ENCODE measurements at places on chromosomes 6 and 20.

- peak; percentile 64 for DNase-seq
These were observed 4.8 kb downstream of the SLC32A1 start for GRCh38 chr20:38728911-38729642.

GRCh38 chr6:6712449-6713403, 124.2 kb downstream of the LY86 start:
- no peak for DNase-seq

DNA sequence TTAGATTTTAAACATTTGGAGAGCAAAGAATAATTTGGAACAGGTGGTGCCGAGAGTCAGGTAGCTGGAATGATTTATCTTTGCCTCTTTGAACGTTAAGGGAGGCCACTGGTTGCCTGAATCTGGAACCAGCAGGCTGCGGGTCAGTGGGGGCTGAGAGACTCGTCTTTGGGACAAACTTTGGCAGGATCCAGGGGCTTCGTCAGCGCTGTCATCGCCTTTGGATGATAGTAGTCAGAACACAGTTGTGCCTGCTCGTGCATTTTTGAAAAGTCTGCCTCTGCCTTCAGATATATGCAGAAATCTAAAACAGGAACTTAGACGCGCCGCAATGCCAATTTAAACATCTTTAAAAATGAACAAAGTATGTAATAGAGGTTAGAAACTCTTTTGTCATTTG, 5.0 kb downstream of the EYA2 start:
- DNase-seq = no peak

GRCh38 chr20:62493253-62493885, 17.6 kb upstream of the GATA5 start:
- no peak for DNase-seq

DNA sequence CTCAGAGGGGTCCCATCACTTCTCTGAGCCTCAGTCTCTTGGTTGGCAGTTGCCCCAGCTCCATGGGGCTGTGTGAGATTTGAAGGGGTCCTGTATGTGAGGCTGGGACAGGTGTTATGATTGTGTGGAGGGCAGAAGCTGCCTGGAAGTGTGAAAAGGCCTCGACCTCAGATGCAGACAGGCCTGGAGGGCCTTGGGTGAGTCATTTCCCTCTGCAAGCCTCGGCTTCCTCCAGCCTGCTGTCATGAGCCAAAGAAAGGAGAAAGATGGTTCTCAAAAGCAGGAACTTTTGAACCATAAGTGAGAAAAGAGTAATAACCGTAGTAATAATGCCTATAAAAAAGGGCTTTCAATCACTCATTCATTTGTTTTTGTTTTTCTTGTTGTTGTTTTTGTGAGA, 37.5 kb downstream of the SNAI1 start:
- no peak for DNase-seq

DNA sequence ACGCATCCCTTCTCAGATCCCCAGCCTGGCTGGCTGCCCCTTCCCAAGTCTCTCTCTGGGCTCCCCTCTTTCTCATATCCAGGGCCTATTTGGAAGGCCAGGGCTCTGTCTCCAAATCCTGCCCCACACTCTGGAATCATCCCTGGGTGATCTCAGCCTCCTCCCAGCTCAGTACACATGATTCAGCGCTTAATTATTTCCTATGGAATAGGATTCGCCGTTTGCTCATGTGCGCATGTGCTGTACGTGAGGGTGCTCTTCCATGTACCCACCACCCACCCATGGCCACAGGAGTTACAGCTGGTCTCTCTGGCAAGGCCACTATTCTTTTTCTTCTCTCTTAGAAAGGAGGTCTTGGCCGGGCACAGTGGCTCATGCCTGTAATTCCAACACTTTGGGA, 81.7 kb upstream of the FOXP4 start:
- DNase-seq = no peak

- DNase-seq = no peak
These were observed 31.6 kb upstream of the CCN2 start for GRCh38 chr6:131982740-131983259.

DNA sequence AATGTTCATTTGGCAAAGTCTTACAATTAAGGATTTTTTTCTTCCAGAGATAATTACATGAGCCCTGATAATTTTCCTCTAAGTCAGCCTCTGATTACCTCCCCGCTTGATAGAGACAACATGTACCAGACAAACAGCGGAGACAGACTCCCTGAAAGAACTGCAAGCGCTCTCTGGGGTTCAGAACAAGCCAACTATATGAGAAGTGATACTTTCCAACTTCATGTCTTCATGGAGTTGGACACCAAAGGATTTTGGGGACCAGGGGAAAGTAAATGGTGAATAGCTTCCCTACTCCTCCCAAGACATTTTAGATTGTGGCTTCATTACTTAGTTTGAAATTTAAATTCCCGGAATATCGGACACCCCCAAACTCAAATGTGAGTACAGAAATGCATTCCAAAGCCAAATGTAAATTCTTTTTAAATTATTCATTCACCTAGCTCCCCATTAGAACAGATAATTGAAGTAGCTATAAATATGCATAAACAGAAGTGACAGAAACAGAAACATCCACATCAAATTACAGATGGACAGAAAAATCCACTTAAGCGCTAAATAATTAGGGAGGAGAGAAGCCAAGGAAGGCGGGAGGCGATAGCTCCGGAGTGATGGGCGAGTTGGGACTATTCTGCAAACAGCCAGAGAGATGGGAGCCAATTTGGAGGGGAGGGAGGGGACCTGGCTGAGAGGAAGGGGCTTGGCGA, 129.7 kb upstream of the AKAP12 start:
- DNase-seq = no peak

DNA sequence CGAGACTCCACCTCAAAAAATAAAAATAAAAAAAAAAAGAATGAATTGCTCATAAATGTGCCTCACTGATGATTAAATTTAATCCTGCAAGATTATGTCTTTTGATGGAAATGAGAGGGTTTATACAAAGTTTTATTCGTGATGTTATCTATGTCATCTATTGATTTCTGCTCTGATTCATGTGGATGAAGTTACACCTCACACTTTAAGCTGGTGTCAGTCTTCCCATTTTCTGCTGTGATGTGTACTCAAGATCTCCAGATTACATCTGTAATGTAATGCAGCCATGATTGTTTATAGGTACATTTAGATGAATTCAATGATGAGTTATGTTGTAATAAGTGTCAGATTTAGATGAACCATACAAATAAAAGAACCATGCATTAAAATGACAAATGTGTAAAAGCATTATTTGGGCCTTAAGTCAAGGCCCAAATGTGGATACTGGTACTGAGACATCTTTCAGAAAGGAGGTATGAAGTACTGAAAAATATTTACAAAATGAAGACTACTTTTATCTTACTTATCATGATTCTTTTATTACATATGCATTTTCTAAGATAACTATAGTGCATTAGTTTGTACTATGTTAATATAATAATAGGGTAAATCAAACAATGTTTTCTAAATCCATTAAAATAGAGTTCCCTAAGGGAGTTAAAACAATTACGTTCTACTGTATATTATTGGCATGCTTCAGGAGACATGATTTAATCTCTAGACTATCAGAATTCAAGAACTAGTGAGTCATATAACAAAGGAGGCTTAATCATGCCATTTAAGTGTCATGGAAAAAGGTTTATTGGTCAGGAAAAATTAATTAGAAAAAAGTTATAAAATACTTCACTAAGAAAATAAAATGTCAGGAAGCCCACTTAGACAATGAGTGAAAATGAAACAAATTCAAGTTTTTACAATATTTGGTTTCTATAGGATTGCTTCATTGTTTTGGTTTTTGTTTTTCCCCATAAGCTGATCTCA, 34.5 kb downstream of the HCRTR2 start:
- no peak for DNase-seq

DNA sequence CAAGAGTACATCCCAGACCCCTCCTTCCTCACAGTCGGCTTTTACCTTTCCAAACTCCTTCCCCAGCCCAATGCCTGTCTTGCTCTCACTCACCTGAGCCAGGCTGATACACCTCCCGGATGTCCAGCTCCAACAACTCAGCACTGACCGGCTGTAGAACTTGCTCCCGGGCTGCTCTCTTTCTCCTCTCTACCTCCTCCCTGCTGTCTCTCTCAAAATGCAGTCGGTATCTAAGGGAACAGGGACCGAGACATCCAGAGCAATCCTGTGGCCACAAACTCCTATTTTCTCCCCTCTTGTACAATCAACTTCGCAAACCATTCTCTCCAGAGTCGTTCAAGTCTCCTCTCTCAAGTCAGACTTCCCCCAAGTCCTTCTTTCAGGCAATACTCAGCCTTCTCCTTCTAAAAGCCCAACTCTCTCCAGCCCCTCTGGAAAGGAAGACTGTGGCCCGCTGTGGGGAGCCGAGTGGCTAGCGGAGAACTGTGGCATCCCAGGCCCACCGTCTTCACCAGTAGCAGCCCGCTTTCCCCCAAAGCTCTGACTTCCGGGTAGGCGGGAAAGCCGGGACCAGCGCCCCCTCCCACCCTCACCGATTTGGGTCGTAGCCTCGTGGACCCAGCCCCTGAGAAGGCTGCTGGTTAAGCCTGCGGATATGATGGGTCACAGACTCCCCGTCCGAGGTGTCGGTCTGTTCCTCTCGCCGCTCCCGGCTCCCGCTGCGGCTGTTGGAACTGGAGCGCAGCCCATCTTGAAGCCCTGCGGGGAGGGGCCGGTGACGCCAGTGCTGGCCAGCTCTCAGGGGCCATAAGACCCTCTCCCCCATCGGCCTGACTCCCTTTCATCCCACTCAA, 1.1 kb downstream of the GNL1 start:
- DNase-seq = peak; percentile 63

GRCh38 chr6:111862314-111862713, 10.9 kb downstream of the FYN start:
- DNase-seq = no peak

- DNase-seq = no peak
These were observed 390.2 kb downstream of the HDGFL1 start for GRCh38 chr6:22959571-22959970.

GRCh38 chr20:16528078-16528477, 45.2 kb downstream of the KIF16B start:
- DNase-seq = peak; percentile 57

- no peak for DNase-seq
These were observed 59.4 kb upstream of the TMEM200A start for GRCh38 chr6:130306377-130306776.

GRCh38 chr6:95142661-95143335, 434.5 kb upstream of the MANEA start:
- DNase-seq = no peak

- DNase-seq = no peak
These were observed 187.4 kb downstream of the TENT5A start for GRCh38 chr6:81565071-81565470.

- DNase-seq = no peak
These were observed 133.2 kb upstream of the JAG1 start for GRCh38 chr20:10807013-10807412.

GRCh38 chr6:43940071-43940392, 170.0 kb downstream of the VEGFA start:
- no peak for DNase-seq

DNA sequence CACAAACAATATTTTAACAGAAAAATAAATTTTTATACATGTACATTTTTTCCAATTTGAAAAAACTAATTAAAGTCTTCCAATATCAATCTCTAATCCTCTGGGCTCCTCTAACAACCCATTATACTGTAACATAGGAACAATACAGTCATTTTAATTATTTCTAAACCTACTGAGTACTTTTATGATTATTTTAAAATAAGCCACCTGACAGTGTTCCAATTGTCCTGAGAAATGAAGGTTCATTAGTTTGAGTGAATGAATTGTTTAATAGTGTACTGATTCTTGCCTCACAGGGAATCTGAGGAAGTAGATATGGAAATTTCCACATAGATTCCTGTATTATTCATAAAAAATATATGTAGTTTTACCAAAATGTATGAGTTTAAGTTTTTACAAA, 123.1 kb upstream of the EYS start:
- no peak for DNase-seq

GRCh38 chr6:17962436-17963031, 24.9 kb downstream of the KIF13A start:
- no peak for DNase-seq

- no peak for DNase-seq
These were observed 23.5 kb downstream of the TBC1D20 start for GRCh38 chr20:438571-439469.

DNA sequence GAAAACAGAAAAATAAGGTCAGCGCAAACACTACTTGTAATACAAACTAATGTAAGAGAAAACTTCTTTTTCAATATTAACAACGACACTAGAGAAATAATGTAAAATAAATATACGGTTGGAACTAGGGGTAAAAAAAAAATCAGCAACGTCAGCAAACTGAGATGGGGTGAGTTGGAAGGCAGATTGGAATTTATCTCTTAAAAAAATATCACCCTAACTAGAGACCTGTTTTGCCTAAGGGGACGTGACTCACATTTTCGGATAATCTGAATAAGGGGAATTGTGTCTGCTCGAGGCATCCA, 705 bp upstream of the UTRN start:
- DNase-seq = no peak

DNA sequence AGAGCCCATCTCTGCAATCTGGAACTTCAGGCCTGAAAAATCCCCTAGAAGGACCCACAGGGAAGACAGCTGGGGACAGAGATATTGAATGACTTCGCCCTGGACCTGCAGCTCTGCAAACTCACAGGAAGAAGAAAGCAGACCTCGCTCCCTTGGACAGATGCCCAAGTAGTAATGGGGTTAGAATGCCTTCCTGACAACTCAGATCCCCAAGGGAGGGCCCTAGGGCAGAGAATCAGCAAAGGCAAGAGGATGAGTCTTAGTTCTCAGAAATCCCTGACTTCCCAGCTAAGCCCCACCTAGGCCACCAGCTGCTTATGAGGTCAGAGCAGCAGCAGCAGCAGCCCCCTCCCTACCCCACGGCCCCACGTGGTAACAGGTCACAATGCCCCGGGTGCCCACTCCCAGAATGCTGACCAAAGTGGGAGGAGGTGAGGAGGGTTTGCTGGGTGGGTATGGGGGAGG, at the start of gene C20orf141:
C20orf141 (plus strand) TSS at position 401 of the 465 bp plus-strand sequence. CDS start 198 bp downstream, outside the sequence.
- DNase-seq = no peak

DNA sequence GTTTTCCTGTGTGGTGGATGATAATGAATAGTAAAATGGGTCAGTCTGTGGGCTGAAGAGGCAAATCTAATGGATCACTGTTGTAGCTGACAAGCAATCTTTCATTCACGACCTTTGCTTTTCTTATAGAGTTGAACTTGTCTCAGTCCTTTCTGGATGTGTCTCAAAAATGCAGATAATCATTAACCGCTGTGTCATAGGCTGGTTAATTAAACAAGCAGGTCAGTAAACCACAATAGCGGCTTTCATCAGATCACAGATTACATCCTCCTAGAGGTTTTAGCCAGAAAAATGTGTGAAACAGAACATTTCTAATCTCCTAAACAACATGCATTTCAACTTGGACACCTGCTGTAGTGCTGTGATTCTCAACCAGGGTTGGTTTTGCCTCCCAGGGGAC, 2.5 kb upstream of the METTL24 start:
- DNase-seq = peak; percentile 84

- DNase-seq = no peak
These were observed 34.5 kb downstream of the CENPW start for GRCh38 chr6:126374372-126374771.

All from NCI-H526 (cell line).